ENCODE measurements at places on chromosomes 3 and 15.
A peak's percentile ranks its signal among the peaks of the same experiment; 100 is the strongest.

- DNase-seq: no peak
Measured at GRCh38 chr15:66498501-66499386, 1.2 kb upstream of the SNAPC5 start.

GRCh38 chr3:139226731-139227130, 117.1 kb upstream of the MRPS22 start:
- no peak for DNase-seq

DNA sequence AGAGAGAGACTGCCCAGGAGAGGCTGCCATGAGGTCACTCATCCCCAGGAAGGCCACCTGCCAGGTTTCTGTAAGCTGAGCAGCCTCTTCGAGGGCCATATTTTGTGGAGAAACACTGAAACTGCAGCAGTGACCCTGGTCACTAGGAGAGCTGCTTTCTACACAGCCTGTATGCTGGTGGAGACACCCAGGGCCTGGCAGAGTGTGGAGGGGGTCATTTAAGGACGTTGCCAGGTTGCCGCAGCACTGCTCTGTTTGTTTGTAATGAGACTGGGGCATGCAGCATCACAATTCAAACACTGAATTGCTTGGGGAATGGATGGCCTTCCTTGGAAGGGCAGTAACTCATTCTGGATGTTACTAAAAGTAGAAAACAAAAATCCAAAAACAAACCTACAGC, 104.9 kb upstream of the TRIM42 start:
- no peak for DNase-seq

DNA sequence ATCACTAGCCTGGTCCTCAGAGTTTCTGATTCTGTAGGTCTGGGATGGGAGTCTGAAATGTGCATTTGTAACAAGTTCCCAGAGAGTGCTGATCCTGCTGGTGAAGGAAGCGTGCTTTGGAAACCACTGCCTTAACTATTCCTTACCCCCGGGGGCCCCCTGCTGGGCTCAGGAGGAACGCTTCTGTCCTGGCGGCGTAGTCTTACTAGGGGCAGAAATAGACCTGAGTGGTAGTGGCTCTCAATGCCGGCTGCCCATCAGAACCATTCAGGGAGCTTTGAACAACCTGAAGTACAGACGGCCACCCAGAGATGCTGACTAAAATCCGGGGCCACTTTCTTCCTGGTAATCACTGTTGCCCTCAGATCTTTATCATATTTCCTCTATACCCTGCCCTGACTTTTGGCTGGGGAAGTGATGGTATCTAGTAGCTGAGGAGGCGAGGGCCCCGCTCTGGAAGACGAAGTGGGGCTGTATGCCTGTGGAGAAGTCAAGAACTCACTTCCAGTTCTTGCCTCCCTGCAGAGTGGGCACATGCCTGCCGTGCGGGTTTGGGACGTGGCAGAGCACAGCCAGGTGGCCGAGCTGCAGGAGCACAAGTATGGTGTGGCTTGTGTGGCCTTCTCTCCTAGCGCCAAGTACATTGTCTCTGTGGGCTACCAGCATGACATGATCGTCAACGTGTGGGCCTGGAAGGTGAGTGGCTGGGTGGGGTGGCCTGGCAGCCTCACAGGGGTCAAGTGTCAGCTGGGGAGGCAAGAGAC, 16.3 kb upstream of the JMJD7 start:
- DNase-seq: peak; percentile 88

GRCh38 chr3:168251371-168251770, 155.6 kb upstream of the GOLIM4 start:
- no peak for DNase-seq

DNA sequence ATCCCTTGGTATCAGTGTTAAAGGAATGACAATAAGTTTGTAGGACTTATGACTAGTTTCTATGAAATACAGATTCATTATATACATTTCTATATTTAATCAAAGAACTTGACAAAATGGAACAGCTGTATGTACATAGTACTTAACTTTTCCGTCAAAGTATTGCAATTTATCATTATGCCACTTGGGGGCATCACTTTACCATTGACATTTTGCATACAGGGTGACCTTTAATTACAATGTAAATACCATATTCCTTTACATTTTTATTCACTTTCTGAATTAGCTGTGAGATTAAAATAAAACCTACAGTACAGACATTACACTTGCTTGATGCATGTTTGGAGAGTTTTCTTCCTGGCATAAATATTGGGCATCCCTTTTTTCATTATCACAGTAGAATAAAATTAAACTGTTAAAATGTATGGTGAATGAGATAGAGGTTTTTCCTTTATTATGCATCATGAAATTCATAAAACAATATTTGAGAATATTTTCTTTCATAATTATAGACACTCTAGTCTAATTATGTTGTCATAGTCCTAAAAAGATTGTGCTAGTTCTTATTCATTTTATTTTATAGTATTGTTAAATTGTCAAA, 6.9 kb downstream of the NEK11 start:
- no peak for DNase-seq
